Stimulated activated naive CD4-positive, alpha-beta T cell treated with Interleukin-2 at 50 U/mL for 16 hours (primary cell): ENCODE measurements at places on chromosomes 4 and X.

GRCh38 chr4:74362347-74362746 is 2.6 kb upstream of the EREG start:
- DNase-seq = no peak

- DNase-seq = no peak
These were observed 85.7 kb upstream of the SHISA3 start for GRCh38 chr4:42311591-42311990.

- DNase-seq = no peak
These were observed 133.6 kb upstream of the ARHGEF9 start for GRCh38 chrX:63918611-63919010.

DNA sequence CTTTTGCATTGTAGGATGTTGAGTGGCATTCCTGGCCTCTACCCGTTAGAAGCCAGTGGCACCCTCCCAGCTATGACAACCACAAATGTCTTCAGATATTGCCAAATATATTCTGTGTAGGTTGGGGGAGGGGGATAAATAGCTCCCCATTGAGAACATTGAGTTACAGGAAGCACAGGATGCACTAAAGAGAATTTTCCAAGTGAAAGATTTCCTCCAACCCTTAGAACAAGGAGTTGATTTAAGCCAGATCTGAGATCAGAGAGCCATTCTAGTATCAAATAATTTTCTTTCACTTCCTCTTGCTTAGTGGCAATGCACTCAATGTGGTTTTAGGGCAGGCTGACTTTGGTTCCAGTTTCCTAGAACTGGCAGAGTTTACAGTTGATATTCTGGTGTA is 436.6 kb downstream of the C4orf33 start:
- DNase-seq = no peak

DNA sequence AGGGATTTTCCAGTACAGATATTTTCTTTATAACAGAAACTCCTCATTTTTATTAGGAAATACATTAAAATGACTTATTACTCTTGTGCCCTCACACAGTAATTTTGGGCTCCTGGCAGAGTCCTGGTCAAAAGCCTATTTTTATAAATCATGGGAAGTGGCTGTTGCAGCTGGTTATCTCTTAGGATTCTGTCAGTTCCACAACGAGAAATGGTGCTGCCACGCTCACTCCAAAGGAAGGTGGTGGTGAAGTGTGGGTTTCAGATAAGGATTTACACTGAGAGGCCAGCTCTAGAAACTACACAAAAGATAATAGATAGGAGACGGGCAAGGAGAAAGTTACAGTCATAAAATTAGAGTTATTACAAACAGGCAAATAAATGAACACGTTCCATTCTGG is 159.2 kb upstream of the FAM241A start:
- no peak for DNase-seq

- no peak for DNase-seq
These were observed 28.9 kb downstream of the AFF1 start for GRCh38 chr4:86963697-86964096.
